WTC11 (cell line): ENCODE measurements at places on chromosomes 4 and X. TPM values are rescaled to one million over a fixed set of nuclear protein-coding genes. Genes with fewer than 3 reads are reported as not detected.
A peak's percentile ranks its signal among the peaks of the same experiment; 100 is the strongest.

- peak; percentile 71 for DNase-seq
These were observed 170.7 kb downstream of the SLIT2 start for GRCh38 chr4:20422398-20422797.

NUP62CL gene
- 3.3 to 6.2 TPM (median 5.5 TPM) in 3 replicates for total RNA-seq

DNA sequence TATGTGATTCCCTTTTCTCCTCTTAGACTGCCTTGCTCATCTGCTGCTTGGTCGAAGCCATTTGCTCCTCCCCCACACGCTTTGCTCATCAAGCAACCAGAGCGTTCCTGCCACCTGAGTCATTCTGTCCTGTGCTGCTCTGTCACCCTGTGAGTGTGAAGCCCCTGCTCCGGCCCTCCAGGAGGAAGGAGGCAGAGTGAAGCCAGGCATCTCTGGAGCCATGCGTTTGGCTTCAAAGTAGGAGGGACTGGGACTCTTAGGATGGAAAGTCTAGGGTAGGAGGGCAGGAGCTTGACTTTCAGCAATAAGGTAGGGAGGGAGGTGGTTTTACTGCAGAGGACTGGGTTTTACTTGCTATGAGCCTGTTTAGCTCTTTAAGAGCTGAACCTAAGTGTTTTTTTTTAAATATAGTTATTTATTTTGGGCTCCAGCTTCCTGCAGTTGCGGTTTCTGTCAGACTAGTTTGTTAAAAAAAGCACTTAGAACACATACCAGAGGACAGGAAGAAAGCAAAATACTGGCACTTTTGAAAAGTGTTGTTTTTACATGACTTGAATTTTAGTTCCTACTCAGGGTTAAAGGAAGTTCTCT is 63.6 kb downstream of the SPINK2 start:
- DNase-seq = peak; percentile 47

DNA sequence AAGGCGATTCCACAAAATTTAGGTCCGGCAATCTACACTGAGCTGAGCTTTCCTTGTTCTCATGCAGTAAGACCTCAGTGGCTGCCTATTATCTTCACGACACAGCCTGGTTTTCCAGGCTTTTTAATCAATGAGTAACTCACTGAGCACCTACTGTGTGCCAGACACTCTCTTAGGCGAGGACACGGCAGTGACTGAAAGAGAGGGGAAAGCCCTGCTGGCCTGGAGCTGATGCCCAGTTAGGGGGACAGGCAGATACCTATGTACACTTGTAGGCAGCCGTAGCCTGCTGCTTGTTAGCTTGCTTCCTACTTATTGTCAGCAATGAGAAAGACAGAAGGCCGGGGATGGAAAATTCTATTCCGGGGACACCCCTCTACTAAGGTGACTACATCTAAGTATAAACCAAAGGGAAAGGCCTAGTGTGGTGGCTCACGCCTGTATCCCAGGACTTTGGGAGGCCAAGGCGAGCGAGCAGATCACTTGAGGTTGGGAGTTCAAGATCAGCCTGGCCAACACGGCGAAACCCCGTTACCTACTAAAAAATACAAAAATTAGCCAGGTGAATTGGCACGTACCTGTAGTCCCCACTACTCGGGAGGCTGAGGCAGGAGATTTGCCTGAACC is 3.8 kb downstream of the WDR1 start:
- DNase-seq = no peak

TSPAN7 gene
- total RNA-seq = 10.8 to 15.7 TPM (median 14.9 TPM) in 3 replicates

DNA sequence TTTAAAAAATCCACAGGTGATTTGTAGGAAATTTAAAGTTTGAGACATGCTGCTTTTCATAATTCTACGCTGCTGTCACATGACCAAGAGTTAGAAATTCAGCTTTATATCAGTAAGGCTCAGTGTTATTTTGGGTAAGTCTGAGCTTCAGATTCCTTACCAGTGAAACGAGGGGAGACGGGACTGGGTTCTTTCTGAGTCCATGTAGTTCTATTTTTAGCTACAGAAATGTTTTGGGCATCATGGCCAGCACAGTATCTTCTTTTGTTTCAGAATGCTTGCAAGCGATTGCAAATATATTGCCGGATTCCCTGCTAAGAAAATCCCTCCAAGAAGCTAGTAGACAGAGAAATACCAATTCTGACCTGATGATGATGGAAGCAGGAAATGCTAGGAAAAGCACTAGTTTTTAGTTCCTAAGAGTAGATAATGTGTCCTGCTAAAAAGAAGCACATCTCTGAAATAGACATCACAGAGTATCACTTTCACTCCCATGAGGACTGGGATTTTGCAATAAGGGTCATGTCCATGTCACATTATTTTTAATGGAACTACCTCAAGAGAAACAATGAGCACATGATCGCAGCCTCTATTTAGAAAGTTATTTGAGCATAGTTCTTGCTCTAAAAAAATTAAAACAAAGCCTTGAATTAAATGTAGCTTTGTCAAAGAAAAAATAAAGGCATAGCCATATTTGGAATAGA is 10.9 kb downstream of the ATP1B4 start:
- no peak for DNase-seq

GRCh38 chrX:149830192-149830873 is 48.6 kb downstream of the MAGEA9 start:
- DNase-seq = peak; percentile 37

- DNase-seq = no peak
These were observed 58.3 kb upstream of the GUCY1A1 start for GRCh38 chr4:155608225-155608885.

DNA sequence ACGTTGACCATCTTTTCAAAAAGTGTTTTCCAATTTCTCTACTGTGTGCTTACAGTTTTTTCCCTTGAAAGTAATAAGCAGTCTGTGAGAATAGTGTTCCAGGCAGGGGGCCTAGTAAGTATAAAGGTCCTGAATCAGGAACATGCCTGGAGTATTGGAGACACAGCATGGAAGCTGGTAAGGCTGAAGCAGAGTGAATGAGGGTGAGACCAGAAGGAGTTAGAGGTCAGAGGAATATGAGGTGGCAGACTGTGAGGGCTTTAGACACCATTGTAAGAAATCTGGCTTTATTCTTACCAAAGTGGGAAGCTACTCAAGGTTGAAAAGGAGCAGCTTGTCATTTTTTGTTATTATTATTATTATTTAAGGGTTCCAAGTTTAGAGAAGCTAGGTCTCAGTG is 107.4 kb downstream of the CT47B1 start:
- no peak for DNase-seq

GRCh38 chrX:107708762-107709161 is 66.8 kb downstream of the TSC22D3 start:
- no peak for DNase-seq

DAPP1 gene
- 0.07 TPM in 1 of 3 replicates, not detected in the others for total RNA-seq

- no peak for DNase-seq
These were observed 14.5 kb downstream of the EVC2 start for GRCh38 chr4:5693871-5694270.

- DNase-seq = no peak
These were observed 104.9 kb downstream of the ALPK1 start for GRCh38 chr4:112402098-112402497.

SHROOM2 gene
- total RNA-seq = 12.3 to 14.8 TPM (median 12.3 TPM) in 3 replicates

ADH1A gene
- total RNA-seq = 0.11 TPM in 1 of 3 replicates, not detected in the others

DNA sequence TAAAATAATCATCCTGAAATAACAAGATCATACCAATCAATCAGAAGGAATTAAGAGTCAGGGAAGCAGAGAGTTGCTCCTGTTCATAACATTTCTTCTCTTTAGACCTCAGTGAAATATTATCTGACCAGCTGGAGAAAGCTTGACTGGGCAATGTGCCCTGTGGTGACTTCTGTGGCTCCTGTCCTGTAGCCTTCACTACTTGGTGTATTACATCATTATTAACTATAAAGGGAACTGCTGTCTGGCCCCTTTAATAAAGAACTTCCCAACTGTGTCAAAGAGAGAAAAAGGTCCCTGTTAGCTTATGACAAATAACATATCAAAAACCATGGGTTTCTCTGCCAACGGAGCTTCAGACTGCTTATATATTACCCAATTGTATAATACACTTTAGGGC is 18.0 kb downstream of the OPHN1 start:
- DNase-seq = no peak

GRCh38 chr4:548976-549375 is 27.1 kb downstream of the TMEM271 start:
- no peak for DNase-seq

- DNase-seq = no peak
These were observed 131.7 kb downstream of the REPS2 start for GRCh38 chrX:17078031-17078720.

PRSS12 gene
- total RNA-seq = 8.4 to 14.1 TPM (median 10.5 TPM) in 3 replicates

DNA sequence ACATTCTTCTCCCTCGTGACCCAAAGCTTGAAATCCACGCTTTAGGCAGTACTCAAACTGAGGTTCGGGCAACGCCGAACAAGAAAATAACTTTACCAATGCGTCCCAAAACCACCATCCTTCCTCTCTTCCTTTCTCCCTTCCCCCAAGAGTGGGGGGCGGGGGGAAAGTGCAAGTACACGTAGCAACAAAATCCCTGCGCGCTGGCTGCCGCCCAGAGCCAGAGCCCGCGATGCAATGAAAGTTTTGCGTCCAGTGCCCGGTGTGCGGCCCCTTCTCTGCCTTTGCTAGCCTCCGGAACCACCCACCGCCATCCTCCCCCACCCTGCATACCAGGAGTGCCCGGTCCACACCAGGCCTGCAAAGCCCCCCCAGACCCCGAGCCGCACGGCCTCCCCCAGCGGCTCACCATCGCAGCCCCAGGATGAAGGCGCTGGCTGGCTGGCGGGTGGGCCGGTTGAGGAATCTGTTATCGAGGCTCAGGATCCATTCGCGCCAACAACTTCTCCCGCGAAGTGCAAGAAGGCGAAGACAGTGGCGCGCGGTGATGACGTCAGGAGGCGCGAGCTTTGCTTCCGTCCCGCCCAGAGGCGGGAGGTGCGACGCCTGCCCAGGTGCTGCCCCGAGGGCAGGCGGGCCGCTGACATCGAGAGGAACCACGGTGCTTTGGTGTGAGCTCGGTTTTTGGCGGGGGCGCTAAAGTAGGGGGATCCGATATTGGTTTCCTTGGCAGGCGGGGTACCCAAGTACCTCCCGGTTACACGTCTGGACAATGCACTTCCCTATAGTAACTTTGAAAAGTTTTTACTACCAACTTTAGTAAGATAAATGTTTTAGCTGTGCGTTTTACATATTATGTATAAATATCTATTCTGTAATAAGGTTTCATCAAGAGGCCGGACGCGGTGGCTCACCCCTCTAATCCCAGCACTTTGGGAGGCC is at the start of gene RFC1:
RFC1 (minus strand) TSS at position 533 of the 942 bp plus-strand sequence; CDS start at position 412, 121 bp downstream.
- peak; percentile 95 for DNase-seq

GIMD1 gene
- total RNA-seq = not detected in 3 replicates

DNA sequence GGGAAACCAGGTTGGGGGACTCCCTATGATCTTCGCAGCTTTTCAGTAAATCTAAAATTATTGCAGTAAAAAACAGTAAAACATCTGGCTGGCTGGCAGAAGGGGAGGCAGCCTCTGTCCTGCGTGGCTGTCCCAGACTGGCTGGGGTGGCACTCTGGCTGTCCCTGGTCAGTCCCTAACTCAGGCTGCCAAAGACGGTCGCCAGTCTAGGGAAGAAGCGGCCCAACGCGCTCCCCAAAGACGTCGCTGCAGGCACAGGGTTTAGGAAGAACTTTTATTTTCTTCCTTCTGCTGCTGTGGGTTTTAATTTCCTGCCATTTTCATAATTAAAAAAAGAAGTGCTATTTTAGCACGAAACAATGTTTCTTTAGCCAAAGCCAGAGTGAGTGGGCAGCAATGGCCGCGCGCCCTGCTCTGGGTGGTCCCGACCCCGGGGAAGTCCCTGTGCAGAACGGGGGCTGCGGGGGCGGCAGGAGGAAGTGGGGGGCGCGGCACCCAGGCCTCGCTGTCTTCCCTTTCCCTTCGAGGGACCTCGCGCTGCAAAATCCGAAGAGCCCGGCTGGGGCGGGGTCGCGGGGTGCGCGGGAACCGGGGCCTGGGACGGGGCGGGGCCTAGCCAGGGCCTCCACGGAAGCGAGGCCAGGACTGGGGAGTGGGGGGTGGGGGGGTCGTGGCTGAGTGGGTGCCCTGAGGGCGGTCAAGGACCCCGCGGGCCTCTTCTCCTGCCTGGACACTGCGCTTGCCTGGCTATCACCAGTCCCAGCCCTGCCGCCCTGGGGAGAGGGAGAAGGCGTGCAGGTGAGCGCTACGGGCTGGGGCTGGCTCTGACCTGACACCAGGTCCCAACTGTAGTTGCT is 6.3 kb upstream of the LETM1 start:
- no peak for DNase-seq

LDB2 gene
- 62.4 to 67.4 TPM (median 67.3 TPM) in 3 replicates for total RNA-seq

GPRASP3 gene
- total RNA-seq = 13.2 to 14.6 TPM (median 13.7 TPM) in 3 replicates

RCHY1 gene
- total RNA-seq = 29.9 to 37.8 TPM (median 31.4 TPM) in 3 replicates

CAPN6 gene
- 3.1 to 4.1 TPM (median 4.0 TPM) in 3 replicates for total RNA-seq

RRH gene
- total RNA-seq = 0.11 to 0.21 TPM in 2 of 3 replicates, not detected in the other

GRCh38 chrX:154090731-154091130 is 6.8 kb downstream of the MECP2 start:
- DNase-seq = no peak

SMARCA5 gene
- total RNA-seq = 89.6 to 98.8 TPM (median 91.1 TPM) in 3 replicates

ERAS gene
- not detected in 3 replicates for total RNA-seq

- no peak for DNase-seq
These were observed 14.2 kb upstream of the C4orf51 start for GRCh38 chr4:145665773-145666172.

GRCh38 chr4:151835467-151835866 is 74.7 kb upstream of the GATB start:
- DNase-seq = no peak

DNA sequence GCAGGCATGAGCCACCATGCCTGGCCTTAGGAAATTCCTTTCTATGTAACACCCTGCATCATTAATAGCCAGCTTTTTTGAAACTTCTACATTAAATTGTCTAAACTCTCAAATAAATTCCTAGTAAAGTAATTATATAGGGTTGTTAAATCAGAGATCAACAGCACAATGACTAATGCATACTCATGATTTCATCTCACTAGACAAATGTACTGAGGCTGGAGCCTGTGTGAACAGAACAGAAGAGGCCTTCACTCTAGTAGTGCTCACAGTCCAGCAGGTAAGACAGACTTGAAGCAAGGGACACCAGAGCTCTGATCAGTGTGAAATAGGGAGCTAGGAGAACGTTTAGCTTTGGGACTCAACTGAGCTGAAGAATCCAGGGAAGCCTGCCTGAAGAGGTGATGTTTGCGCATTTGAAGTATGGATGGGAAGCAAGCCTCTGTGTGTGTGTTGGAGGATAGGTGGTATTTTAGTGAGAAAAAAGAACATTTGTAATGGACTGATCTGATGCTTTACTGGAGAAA is 3.9 kb downstream of the ZFP42 start:
- DNase-seq = no peak

ENPEP gene
- total RNA-seq = 0.33 to 0.98 TPM (median 0.39 TPM) in 3 replicates

NKAP gene
- total RNA-seq = 6.4 to 6.9 TPM (median 6.7 TPM) in 3 replicates

GABRG1 gene
- total RNA-seq = 0.17 to 0.34 TPM (median 0.30 TPM) in 3 replicates

GRCh38 chr4:81919810-81920209 is 448.1 kb upstream of the RASGEF1B start:
- no peak for DNase-seq

PTPN13 gene
- 42.5 to 49.7 TPM (median 44.0 TPM) in 3 replicates for total RNA-seq

GRCh38 chr4:42050516-42051249 is 60.4 kb downstream of the SLC30A9 start:
- no peak for DNase-seq

GRCh38 chrX:93177930-93178329 is 495.4 kb downstream of the NAP1L3 start:
- DNase-seq = no peak
